ENCODE measurements at places on chromosomes 1 and 21.

DNA sequence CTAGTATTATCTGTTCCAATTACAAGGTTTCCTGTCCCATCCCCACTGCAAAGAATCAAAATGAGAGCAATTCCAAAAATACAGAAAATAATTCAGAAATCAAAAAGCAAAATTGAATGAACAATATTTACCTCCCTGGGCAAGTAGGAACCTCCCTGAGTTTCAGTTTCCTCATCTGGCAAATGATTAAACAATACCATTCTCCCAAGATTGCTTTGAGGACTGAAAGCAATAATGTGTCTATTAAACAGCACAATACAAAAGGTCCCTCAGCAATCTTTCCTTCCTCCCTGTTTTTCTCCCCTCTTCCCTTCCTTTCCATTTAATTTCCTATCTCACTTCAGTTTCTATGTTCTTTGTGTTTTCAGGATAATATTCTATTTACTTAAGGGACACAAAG, 171.0 kb downstream of the ZC3H11B start:
- no peak for DNase-seq

GRCh38 chr1:54546651-54547401, 1.2 kb upstream of the ACOT11 start:
- no peak for DNase-seq

- DNase-seq: no peak
These were observed 28.8 kb downstream of the SNAP47 start for GRCh38 chr1:227764019-227764391.

DNA sequence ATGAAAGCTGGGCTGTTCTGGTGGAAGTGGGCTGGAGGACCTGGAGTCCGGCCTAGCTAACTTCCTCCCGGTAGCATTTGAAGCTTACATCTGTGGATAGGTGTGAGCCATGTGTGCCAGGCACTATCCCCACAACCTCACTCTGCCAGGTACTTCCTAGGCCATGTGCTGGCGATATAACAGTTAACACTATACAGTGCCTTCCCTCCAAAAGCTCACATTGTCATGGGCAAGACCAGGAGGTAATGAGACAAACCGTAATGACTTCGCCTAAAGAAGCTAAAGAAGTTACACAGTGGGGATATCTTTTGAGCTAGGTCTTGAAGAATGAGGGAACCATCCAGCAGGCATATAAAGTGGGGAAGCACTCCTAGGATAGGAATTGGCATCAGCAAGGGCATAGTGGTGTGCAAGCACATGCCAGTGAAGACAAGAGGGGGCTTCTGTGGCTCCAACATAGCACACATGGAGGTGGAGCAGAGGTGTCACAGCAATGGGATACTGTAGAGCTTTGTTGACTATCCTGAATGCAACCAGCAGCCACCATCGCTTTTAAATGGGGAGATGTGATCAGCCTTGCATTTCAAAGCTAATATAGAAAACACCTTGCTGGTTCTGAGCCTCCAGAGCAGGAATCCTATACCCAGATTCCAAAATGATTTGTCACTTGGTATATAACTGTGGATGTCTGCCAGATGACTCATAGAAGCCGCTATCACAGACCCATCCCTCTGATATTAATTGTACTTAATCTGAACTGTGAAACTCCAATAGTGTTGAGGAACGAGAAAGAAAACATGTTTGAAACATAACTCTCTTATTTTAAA, 466.3 kb downstream of the LMO4 start:
- DNase-seq: no peak

DNA sequence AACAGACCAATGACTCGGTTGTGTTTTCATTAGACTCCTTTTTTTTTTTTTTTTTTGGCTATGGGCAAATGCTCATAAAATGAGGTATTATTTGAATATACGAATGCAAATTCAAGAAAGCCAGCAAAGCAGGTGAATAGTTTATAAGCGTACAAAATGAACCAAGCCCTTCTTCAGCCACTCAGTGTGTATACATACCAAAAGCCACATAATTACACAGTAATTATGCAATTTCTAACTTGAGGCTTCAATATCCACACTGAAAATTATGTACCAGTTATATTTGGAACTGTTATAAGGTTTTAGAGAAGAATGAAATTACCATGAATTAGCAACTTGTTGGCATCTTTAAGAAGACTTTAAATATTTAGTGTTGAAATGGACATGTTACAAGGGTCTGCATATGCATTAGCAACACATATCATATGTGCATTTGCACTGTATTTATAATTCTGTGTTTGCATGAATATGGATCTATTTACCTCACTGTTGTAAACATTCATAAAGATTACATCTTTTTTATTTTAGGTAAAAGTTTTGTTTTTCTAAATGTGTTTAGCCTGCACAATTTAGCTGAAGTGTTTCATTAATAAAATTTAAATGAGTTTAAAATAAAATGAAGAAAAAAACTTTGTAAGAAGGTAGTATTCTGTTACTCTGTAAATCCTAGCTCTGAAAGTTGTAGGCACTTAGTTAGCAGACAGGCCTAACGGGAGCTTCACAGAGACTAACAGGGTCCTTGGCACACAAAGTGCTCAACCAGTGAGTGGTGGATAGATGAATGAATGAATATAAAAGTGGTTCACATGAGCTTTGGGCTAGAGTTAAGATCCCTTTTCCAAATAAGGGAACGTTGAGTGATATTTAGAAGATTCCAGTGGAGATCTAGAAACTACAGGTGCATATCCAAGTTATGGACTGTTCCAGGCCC, 241.0 kb upstream of the NFIA start:
- no peak for DNase-seq

- no peak for DNase-seq
These were observed 51.7 kb downstream of the SLC37A1 start for GRCh38 chr21:42565206-42565810.

- DNase-seq: no peak
These were observed 14.7 kb downstream of the NEK2 start for GRCh38 chr1:211660718-211661222.

- no peak for DNase-seq
These were observed 10.9 kb downstream of the CFAP107 start for GRCh38 chr1:12756768-12757413.

DNA sequence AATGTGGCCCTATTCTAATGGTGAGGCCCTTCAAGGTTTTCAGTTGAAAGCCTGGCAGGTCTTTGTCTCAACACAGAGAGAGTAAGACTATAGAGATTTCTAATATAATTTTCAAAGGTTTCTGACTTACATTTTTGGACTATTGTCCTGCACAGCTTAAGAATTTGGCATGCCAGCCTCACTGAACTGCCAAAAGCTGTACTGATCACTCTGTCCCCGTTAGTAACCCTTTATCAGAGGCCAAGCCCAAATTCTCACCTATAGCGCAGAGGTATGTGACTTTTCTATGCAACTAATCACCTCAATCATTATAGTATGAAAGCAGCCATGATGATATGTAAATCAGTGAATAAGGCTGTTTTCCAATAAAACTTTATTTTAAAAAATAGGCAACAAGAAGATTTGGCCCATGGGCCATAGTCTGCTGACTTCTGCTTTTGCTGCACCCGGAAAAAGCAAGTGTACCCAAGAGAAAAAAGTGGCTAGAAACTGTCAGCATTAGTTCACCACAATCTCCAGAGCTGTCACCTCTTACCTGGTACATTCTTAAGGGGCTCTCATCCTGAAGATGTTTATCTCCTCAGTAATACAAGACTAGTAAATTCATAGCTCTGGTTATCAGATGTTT, 85.4 kb downstream of the PIGK start:
- no peak for DNase-seq

- DNase-seq: no peak
These were observed 412.5 kb downstream of the PTPRU start for GRCh38 chr1:29648798-29649188.

DNA sequence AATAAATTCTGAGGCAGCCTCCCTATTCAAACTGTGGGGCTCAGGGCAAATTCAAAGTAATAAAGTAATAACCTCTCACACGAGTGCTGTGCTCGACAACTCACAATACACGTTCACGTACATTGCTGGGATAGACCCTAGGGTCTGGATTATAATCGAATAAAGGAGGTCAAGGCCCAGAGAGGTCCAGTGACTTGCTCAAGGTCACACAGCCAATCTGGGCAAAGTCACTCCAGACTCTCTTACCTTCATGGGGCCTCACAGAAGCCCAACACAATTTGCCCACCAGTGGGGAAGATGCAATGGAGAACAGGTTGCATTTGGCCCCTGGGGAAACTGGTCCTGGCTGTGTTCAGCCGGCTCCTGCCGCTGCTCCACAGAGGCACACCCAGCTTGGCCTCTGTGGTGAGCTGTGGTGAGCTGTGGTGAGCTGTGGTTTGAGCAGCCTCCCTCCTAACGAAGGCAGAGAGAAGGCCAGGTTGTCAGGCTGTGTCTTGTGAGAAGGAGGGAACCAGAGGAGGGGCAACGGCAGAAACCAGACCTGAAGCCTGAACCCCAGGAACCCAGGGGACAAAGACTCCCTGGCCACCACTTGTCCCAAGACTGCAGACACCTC, 35.1 kb downstream of the NUAK2 start:
- no peak for DNase-seq

DNA sequence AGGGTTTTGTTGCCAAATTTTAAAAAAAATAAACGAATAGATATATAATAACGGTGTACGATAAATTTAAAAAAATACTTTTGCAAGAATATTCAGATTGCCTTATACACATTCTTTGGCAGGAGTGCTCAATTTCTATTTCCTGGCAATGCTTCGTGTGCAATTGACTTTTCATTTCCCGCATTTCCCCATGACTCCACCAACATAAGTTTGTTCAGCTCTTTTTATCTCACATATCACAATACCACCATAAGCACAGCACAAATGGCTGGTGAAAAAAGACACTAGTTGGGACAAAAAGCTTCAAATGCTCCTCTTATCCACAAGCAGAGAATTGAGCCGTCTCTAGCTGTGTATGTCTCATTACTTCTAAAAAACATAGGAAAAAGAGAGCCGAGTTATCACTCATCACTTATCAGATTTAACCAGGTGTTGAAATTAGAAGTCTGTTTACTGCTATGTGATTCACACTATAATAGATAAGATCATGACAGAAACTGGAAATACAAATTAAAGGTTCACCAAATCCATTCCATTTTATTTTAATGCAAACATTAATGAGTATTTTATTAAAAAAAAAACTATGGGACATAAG, 28.9 kb upstream of the RGS1 start:
- no peak for DNase-seq

DNA sequence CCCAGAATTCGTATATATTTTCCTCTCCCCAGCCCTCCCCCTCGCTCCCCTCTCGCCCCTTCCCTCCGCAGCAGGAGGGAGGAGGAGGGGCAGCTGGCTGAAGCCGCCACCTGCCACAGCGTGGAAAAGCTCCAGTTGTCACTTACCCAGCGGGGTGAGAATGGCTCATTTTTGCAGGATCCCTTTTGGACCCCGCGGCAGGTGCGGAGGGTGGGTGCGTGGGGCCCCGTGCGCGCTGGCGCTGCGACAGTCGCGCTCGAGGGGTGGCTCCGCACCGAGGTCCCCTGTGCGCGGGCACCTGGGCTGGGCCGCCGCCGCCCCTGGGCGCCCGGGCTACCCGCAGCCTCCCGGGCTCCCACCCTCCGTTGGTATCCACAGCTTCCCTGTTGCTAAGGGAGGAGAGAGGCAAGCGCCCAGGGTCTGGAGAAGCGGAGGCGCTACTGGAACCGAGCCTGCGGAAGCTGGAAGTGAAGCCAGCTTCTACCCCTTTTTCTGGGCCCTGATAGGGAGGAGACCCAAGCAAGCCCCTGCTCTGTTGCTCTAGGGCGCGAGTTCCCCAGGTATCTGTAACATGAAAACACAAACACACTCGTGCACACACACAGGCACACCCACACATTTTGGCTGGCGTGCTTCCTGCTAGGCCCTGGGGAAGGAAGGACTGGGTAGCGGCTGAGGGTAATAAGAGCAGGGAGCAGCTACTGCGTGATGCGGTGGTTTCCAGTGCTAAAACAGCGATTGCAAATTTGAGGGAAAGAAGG, at the start of gene ERICH3:
Gene ERICH3, minus strand, starts transcription at position 442 of the 761 bp plus-strand sequence. Its CDS starts 273 bp downstream, at position 169.
- DNase-seq: no peak

- DNase-seq: no peak
These were observed 41.7 kb downstream of the ITPKB start for GRCh38 chr1:226697151-226697928.

GRCh38 chr1:92184632-92185031, 33.1 kb upstream of the C1orf146 start:
- no peak for DNase-seq

- DNase-seq: no peak
These were observed 256.9 kb downstream of the GPATCH2 start for GRCh38 chr1:217373761-217374701.
